ENCODE measurements at places on chromosomes 11 and 22.

GRCh38 chr11:11876458-11876857 lies 34.7 kb downstream of the USP47 start:
- DNase-seq = peak; percentile 3

- DNase-seq = no peak
Observed at GRCh38 chr11:486189-486588, 20.9 kb downstream of the RNH1 start.

GRCh38 chr11:57251491-57252104 lies 14.5 kb upstream of the APLNR start:
- DNase-seq = peak; percentile 70

GRCh38 chr22:48594757-48595510 lies 1232.7 kb downstream of the BRD1 start:
- DNase-seq = no peak

GRCh38 chr11:31814176-31814868 lies 3.2 kb upstream of the PAX6 start:
- DNase-seq = no peak

DNA sequence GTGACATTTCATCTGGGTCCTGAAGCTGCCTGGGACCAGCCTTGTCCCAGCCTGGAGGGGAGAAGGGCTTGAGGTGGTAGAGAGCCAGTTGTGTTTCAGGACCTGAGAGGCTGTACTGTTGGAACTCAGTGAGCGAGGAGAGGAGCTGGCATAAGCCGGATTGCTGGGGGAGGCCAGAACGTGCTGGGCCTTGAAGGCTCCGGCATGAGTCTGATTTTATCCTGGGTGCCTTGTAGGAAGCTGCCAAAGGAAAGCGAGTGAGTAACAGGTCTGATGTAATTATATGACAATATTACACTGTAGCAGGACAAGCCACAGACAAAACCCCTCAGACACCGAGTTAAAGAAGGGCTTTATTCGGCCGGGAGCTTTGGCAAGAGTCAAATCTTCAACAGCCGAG lies 17.2 kb downstream of the AP2A2 start:
- DNase-seq = peak; percentile 27

GRCh38 chr11:79052544-79052943 lies 388.3 kb downstream of the TENM4 start:
- DNase-seq = no peak

DNA sequence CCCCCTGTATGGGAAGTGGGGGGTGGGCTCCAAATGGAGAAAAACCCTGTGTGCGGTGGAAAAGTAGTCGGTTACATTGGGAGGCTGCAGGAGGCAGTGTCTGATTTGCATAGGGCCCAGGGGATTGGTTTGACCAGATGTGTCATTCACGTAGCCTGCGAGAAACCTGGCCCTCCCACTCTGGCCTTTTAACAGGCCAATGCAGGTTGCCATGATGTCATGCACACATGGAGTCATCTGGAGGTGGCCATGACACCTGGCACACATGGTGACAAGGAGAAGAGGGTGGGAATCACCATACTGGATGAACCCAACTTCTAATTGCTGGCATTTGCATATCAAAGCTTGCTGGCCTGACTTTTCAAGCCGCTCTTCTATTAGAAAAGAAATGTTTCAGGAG lies 50.6 kb downstream of the FAM181B start:
- DNase-seq = no peak

DNA sequence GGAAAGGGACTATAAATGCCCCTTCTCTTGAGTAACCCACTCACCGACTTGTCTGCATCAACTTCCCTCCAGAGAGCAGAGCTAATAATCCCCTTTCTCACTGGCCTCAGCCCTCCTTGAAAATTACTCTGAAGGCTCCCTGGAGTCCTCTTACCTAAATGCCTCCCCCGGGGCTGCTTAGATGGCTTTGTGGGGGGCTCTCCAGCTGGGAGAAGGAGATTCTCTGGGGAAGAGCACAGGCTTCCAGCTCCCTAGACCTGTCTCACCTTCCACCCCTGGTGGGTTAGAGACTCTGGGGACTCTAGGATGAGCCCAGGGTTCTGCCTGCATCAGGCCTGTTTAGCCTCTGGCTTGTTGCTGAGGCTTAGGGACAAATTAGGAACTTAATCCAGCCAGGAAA lies 39.8 kb downstream of the MIAT start:
- no peak for DNase-seq

- peak; percentile 56 for DNase-seq
Observed at GRCh38 chr11:35178873-35179272, 39.9 kb downstream of the CD44 start.

DNA sequence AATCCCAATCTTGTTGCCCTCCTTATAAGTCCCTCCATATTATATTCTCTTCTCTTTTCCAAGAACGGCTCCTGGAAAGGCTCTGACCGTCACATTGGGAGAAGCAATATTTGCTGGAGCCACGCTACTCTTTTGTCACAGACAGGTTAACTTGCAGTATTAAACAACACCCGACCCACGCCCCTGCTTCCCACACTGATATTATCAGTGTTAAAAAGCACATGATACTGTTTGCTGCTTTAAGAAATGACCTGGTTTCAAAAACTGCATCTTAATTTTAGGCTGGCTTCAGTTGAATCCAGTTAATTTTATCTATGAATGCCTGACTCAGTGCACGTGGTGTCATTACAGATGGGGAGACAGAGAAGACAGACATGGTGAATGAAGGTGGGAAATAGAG lies 3.1 kb downstream of the FLI1 start:
- no peak for DNase-seq

DNA sequence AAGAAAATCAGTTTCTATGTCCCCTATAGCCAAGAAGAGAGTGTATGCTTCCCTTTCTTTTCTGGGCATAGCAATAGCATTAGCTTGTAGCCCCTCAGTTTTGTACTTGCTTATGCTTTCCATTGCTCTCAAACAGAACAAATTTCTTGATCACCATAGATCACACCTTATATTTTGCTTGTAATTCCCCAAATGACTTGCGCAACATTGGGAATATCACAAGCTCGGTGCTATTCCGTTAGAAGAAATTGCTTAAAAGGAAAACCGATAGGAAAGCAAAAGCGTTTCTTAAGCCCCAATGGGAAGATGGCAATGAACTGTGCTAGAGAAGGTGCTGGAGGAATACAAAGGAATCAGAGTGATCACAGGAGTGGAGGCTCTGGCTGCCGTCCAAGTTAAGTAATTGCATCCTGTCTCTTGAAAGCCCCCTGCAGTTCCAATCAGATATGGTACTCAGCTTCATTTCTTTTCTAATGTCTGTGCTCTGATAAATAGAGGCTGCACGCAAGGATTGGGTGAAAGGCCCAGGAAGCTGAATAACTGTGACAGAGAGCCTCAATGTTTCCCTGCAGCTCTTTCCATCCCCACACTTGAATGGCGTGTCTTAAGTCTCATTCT lies 182.1 kb upstream of the KIRREL3 start:
- DNase-seq = no peak

DNA sequence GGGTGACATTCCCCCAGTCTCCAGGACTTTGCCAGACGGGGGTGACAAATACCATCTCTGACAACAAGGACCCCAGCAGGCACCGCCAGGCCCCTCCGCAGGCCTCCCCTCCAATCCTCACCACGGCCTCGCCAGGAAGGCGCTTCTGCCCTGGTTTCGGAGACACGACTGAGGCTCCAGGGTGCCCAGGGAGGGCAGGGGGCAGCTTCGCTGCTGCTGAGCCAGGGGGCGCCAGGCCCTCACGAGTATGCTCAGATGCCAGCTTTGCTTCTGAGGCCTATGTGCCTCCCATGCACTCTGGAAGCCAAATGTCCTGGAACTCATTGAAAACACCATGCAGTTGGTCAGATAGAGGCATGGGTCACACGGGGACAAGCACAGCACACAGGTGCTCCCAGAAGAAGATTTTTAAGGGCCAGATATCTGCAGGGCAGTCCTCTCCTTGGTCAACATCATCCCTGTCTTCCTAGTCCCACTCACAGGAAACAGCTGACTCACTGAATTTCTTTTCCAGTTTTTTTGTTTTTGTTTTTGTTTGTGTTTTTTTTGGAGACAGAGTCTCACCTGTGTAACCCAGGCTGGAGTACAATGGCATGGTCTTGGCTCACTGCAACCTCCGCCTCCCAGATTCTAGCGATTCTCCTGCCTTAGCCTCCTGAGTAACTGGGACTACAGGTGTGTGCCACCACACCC lies 19.9 kb downstream of the BID start:
- no peak for DNase-seq

DNA sequence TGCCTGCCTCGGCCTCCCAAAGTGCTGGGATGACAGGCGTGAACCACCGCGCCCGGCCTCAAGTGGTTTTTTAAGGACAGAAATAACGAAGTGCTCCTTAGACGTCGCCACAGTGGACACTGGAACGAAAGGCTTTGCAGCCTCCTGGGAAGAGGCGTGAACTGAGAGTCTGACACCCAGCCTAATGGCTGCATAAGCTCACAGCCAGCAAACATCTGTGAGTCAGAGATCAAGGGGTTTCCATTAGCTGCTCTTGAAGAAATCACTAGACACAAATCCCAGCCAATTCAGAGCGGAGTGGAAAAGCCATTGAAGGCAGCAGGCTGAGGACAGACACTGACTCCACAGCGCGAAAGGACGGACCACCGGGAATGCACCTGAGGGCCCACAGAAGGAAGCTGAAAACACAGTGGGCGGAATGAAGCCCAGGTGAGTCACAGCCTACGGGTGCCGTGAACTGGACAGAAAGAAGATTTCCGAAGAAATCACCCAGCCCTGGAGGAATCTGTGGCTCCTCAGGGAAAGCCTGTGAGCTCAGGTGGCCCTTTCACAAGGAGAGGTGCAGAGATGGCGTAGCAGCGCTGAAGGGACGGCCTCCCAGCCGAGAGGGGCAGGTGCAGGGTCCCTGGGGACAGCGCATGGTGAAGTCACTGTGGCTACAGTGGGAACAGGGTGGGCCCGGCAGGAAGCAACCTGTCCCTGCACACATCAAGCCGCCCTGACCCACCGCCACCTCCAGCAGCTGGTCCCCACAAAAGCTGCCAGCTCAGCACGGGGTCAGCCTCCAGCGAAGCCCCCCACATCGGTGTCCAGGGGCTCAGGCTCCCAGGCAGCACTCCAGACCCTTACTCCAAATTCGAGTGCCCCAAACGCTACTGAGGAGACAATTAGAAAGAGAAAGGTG lies 11.6 kb downstream of the LMNTD2 start:
- no peak for DNase-seq

- no peak for DNase-seq
Observed at GRCh38 chr11:122653916-122654585, 1.5 kb upstream of the UBASH3B start.

- DNase-seq = no peak
Observed at GRCh38 chr22:50105208-50106100, 15.6 kb downstream of the MOV10L1 start.

DNA sequence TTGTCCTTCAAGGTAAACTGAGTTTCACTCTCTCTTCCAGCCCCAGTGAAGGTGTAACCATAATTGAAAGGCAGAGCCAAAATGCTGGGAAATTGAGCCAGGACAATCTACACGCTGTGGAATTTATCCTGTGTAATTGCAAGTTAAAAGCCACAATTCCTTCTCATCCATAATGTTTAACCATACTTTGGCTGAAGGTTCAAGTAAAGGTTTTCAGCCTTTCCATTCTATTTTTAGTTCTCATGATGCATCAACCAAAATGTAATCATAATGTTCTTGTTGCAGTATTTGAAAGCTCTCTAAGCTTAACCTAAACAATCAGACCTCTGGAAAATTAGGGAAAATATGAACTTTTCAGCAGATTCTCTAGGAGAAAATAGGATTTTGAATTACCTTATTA lies 14.0 kb upstream of the ARHGAP42 start:
- DNase-seq = no peak

GRCh38 chr11:89433278-89433677 lies 57.9 kb downstream of the NOX4 start:
- no peak for DNase-seq

- DNase-seq = no peak
Observed at GRCh38 chr22:30717952-30718351, 23.3 kb downstream of the OSBP2 start.

DNA sequence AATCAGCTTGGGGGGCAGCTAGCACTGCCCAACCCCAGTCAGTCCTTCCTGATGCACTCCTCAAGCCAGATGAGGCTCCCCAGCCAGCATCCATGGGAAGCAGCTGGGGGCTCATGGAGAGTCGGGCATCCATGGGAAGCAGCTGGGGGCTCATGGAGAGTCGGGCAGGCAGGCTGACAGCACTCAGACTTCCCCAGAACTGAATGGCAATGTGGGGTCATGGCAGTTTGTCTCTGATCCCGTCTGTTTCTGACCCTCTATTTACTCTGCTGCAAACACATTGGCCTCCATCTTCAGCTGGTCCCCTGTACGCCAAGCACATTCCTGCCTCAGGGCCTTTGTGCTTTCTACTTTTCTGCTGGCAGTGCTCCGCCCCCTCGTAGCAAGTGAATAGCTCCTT lies 314.8 kb downstream of the NTM start:
- DNase-seq = no peak

DNA sequence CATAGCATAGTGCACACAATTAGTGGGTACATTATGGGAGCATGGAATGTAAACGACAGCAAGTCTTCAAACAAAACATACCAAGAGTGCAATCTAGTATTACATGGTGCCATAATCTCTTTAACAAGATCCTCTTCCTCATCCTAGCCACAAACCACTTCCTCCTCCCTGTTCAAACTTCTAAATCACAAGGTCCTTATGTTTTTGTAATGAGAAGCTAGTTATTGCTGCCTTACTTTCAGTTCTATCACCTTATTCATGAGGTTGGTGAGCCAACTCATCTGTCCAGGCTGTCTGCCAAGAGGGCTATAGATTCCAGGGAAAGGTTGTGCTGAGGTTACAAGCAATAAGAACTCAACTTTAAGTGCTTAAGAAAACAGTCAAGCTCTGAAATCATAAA lies 195.4 kb upstream of the ARHGAP20 start:
- peak; percentile 77 for DNase-seq

DNA sequence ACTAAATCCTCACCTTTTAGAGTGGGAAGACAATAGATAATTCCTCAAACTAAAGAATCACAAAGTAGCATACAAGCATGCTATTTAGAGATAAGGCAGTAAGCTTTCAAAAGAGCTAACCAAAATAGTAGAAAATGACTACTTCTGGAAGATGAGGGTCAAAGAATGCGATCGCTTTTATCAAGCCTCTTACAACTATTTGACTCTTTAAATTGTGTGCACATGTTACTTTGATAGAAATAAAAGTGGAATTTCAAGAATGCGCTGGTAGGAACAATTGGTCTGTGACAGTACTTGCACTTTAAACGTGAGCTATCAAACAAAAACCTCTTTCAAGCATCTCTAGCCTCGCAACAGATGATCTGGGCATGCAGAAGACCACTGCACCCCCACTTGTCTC lies 97.3 kb downstream of the COMMD9 start:
- DNase-seq = no peak

DNA sequence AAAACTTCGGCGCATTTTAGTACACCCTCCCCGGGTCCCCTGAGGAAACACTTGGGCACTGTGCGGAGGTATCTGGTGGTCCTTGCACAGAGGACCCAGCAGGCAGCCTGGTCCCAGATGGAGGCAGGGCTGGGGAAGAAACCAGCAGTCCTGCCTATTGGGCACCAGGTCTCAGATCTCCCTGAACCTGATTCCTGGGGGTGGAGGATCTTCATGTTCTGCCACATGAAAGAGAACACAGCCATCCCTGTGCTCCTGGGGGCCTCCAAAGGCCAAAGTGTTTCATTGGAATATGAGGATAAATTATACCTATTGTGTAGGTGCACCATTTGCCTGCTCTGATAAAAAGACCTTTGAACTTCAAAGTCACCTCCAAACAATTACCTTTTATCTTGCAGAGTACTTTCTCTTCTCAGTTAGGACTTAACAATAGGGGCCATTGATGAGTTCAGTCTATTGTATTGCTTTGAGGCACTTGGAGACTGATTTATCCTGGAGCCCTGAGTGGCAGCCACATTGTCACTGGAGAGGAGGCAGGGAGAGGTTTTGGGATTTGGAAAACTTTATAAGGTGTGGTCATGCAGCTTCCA lies 1.8 kb downstream of the RCN1 start:
- DNase-seq = no peak
